Stimulated activated CD8-positive, alpha-beta memory T cell treated with anti-CD3 and anti-CD28 coated beads, Interleukin-7, amount 100 ng/mL, for 1 hour (primary cell): ENCODE measurements at places on chromosomes 4 and X.

GRCh38 chr4:96342196-96342595 lies 502.3 kb downstream of the PDHA2 start:
- DNase-seq, result no peak

DNA sequence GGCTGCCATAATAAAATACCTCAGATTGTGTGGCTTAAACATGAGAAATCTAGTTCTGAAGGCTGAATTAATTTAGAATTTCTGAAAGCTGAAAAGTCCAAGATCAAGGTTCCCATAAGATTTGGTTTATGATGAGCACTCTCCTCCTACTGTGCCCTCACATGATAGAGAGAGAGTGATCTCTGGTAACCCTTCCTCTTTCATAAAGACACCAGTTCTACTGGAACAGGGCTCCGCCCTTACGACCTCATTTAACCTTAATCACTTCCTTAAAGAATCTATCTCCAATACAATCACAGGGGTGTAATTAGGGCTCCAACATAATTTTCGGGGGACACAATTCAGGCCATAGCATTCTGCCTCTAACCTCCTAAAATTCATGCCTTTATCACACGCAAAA lies 194.0 kb upstream of the MAB21L2 start:
- no peak for DNase-seq

DNA sequence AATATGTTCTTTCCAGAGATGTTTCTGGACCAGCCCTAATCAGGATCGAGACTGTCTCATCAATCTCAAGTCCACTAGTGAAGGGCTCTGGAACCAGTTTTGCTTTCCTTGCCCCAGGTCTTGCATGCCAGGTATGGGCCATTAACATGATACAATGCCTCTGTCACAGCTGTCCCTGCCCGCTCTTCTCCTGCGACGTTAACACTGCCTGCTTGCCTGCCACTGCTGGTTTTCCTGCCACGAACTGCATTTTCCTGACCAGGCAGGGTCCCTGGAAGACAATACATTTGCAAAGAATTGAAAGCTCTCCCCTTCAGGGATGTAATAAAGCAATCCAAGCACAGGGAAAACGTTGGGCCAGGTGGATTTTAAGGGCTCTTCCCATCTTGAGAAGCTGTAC lies 200.3 kb downstream of the MID1 start:
- no peak for DNase-seq

- DNase-seq, result no peak
These were observed 195.6 kb downstream of the ADGRL3 start for GRCh38 chr4:61395754-61396153.

DNA sequence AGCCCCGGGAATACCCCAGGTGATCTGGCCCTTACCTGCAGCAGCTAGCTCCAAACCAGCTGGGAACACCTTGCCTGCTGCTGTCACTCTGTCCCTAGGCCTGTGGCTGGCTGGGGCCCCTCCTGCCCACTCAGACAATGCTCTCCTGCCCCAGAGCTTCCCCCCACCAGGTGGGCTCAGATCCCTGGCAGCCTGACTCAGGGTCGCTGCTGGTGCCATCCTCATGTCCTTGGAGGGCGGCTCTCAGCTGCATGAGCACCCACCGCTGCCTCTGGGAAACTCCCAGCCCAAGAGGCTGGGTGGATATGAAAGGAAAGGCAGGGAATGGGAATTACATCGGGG lies 15.8 kb downstream of the C4orf50 start:
- DNase-seq, result no peak

DNA sequence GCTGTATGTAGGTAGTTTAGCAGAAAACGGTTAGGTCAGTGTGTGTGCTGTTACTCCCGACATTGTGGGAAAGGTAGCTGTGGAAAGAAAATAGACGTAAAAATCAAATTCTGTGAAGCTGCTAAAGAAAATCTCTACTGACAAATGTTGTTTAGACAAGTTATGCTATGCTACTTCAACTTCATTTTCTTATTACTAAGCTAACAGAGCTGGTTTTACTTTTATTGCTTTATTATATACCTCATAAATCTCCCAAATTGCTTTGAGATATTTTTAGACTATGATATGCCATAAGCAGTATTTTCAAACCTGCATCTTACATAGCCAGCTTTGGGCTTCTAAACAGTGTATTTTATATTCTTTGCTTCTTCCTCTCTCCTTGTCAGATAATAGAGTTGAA lies 108.2 kb upstream of the PACRGL start:
- DNase-seq, result no peak

DNA sequence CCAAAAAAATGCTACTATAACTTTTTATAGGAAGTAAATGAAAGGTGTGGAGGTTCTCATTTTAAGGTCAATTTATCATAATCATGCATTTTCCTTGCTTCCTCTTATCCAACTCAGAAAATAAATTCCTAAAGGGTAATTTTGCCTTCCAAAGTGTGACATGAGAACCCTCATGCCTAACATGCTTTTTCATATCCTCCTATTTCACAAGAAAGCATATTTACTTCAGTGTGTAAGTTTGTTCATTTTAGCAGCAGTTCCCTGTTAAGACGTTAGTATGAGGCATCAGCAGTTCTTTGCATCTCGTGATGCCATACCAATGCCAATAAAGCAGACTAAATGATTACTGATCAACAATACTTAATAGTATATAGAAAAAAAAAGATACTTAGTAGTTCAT lies 18.4 kb downstream of the WDFY3 start:
- DNase-seq, result no peak

- DNase-seq, result no peak
These were observed 376.9 kb downstream of the CXXC4 start for GRCh38 chr4:104117776-104118175.

- no peak for DNase-seq
These were observed 42.1 kb downstream of the ZCCHC13 start for GRCh38 chrX:74346088-74346487.

DNA sequence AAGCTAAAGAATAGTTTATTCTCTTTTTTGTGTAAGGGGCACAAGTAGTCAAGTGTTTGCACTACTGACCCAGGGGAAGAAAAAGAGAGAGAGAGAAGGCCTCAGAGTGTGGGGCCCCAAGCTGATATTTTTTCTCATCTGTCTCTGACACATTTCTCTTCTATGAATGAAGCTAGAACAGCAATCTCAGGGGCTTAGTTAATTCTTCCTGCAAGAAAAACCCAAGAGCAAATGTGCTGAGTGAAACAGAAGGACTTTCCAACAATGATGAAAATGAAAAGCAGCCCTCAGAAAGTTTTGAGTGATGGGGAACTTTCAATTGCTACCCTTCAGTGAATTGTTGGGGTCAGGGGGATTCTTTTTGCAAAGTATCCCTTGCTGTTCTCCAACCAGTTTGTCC lies 9.2 kb upstream of the MSN start:
- DNase-seq, result no peak

GRCh38 chrX:2676794-2677675 lies 14.1 kb upstream of the CD99 start:
- no peak for DNase-seq

- DNase-seq, result no peak
These were observed 6.7 kb upstream of the MSX1 start for GRCh38 chr4:4852591-4853362.

- no peak for DNase-seq
These were observed 1.6 kb upstream of the PDGFRA start for GRCh38 chr4:54227256-54228055.

GRCh38 chr4:78971326-78971725 lies 32.1 kb upstream of the PAQR3 start:
- no peak for DNase-seq

- DNase-seq, result no peak
These were observed 741.6 kb upstream of the HS3ST1 start for GRCh38 chr4:12170308-12170707.

DNA sequence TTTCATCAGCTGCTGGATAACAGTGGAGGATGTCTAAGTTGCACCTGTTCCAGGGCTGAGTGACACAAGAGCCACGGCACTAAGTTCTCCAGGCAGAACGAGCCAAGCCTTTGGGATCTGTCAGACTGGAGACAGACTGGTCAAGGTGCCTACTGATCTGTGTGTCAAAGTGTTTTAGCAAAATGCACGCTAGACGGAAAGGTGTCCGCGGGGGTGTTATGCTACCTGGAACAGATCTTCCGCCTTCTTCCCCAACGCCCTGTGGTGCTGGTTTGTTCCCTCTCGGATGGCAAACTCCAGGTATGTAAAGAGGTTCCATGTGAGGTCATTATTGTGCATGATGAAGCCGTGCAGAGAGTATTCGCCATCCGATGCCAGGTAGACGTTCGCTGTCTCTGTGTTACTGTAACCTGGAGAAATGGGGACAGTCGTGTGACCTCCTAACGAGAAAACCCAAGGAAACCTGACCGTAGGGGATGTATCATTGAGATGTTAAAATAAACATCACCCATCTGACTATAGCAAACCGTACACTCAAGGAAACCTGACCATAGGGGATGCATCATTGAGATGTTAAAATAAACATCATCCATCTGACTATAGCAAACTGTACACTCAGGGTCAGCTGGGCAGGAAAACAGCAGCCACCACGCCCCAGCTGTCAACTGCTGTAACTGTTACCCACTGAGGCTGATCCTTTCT lies 29.7 kb upstream of the SLC25A6 start:
- no peak for DNase-seq

DNA sequence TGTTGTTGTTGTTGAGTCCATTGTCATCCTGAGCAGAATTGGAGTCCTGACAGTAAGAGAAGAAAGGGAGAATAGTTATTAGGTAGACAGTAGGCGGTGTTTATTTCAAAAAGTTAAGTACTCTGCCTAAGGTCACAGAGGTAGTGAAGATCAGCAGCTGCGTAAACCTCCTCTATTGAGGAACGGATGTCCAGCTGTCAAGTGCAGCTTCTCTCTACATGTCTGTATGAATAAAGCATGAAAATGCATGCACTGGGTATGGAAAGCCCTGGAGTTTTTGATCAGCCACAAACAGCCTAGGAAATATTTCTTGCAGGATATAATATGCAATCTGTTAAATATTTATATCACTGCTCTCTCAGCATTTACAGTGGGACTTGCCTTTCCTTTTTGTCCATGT lies 109.4 kb upstream of the CBLL2 start:
- DNase-seq, result no peak
